Ovary (tissue), 10 donors: ENCODE measurements at places on chromosomes 16 and 17. TPM values are rescaled to one million over a fixed set of nuclear protein-coding genes. Genes with fewer than 3 reads are reported as not detected.

The CACNG1 gene
- total RNA-seq, result not detected

DNA sequence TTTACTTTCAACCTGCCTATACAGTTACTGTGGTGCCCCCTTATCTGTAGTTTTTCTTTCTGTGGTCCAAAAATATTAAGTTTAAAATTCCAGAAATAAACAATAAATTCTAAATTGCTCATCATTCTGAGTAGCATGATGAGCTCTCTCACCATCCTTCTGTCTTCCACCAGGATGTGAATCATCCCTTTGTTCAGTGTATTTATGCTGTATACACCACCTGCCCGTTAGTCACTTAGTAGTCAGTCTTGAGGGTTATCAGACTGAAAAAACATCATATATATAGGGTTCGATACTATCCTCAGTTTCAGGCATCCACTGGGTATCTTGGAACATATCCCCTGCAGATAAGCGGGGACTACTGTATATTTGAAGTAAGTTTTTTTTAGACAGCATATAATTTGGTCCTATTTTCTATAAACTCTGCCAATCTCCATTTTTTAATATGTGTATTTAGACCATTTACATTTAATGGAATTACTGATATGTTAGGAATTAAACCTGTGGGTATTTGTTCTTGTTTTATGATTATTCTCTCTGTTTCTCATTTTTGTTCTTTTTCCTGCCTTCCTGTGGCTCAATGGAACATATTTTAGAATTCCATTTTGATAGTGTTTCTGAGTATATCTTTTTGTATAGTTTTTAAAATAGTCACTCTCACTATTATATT is 31.0 kb downstream of the TBX21 start:
- H3K27me3 ChIP-seq, result no peaks in the 10 kb centered on the region
- no peak for DNase-seq
- H3K4me3 ChIP-seq, result no peak overlapping the region
- H3K27ac ChIP-seq, result no peak overlapping the region
- H3K4me1 ChIP-seq, result no peaks in the 10 kb centered on the region

DNA sequence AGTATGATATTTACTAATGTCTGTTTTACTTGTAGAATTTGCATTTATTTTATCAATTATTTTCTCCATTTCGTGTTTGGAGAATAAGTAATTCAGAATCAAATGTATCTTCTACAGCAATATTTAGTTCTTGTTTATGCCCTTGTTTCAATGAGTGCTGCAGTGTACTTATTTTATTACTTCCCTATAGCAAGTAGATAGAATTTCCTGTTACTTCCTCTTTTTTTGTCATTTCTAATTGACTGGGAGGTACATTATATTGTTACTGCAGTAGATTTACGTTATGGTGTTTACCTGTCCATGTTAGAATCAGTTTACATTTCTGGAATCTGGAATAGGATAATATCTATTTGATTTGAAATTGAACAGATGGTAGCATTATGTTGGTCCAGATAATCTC is 71.2 kb downstream of the OMG start:
- H3K36me3 ChIP-seq, result no peaks in the 10 kb centered on the region
- no peak for DNase-seq
- no peak overlapping the region for H3K4me3 ChIP-seq
- H3K27ac ChIP-seq, result no peak overlapping the region

The ASGR1 gene
- total RNA-seq, result 0.63 TPM

GRCh38 chr17:40490289-40490853 is 11.1 kb downstream of the TNS4 start:
- no peaks in the 10 kb centered on the region for H3K36me3 ChIP-seq
- H3K4me3 ChIP-seq, result no peak overlapping the region
- H3K4me1 ChIP-seq, result peaks cover 12% of the 10 kb centered on the region
- no peak overlapping the region for H3K27ac ChIP-seq
